NCI-H1105 treated with DMSO at 0.1 percent for 48 hours (cell line): ENCODE measurements at places on chromosomes 5 and 9.

- no peak for DNase-seq
Measured at GRCh38 chr9:93904649-93905472, 50.3 kb downstream of the BARX1 start.

- no peak for DNase-seq
Measured at GRCh38 chr5:99138911-99139310, 210.1 kb upstream of the CHD1 start.

- DNase-seq = no peak
Measured at GRCh38 chr9:87405677-87406542, 91.8 kb upstream of the DAPK1 start.

- no peak for DNase-seq
Measured at GRCh38 chr5:502325-503079, 21.7 kb downstream of the SLC9A3 start.

GRCh38 chr5:98656125-98656795 is 117.2 kb upstream of the RGMB start:
- no peak for DNase-seq

GRCh38 chr5:38506302-38506701 is 50.1 kb downstream of the LIFR start:
- no peak for DNase-seq

DNA sequence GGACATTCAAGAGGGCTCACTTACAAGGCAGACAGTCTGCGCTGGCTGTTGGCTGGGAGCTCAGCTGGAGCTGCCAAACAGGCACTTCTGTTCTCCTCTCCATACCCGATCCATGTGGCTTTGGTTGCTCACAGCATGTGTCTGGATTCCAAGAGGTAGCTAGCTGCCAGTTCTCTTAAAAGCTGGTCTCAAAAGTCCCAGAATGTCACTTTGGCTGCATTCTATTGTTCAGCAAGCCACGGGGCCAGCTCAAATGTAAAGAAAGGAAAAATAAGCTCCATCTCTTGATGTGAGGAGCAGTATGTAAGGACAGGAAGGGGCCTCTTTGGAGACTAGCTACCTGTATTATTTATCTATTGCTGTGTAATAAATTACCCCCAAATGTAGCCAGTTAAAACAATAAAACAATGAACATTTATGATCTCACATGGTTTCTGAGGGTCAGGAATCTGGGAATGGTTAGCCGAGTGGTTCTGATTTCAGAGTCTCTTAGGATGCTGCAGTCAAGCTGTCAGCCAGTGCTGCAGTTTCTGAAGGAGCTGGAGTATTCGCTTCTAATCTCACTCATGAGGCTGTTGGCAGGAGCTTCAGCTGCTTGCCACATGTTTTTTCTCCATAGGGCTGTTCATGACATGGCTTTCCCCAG is 112.7 kb upstream of the CLINT1 start:
- no peak for DNase-seq

DNA sequence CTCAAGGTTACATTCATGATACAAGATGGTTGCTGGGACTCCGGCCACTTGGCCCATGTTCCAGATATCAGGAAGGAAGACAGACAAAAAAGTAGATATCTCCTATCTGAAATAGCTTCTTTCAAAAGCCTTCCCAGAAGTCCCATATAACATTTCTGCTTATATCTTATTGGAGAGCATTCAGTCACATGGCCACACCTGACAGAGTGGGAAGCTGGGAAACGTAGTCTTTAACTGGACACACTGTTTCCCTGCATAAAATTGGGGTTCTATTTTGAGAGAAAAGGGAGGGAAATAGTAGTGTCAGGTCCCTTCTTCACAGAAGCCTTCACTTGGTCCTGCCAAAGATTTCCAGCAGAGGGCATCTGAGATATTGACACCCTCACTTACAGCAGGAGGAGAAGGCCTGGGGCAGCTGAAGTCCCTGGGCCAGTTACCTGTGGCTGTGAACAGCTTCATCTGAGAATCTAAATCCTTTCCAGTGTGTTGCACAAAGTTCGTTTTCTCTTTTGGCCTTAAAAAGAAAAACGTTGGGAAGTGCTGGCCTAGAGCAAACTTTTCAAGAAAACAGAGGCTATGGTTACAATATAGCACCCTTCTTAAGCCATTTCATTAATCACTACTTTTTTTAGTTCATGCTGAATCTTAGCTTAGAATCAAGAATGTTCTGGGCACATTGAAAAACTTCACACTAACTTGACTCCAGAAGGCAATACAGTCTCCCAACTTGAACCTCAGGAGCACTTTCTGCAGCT is 33.5 kb downstream of the SPEF2 start:
- peak; percentile 2 for DNase-seq

- no peak for DNase-seq
Measured at GRCh38 chr9:36093384-36093783, 43.1 kb upstream of the GLIPR2 start.

GRCh38 chr5:154166901-154167791 is 23.4 kb upstream of the GALNT10 start:
- DNase-seq = peak; percentile 41

- no peak for DNase-seq
Measured at GRCh38 chr9:16693616-16694015, 176.9 kb downstream of the BNC2 start.

DNA sequence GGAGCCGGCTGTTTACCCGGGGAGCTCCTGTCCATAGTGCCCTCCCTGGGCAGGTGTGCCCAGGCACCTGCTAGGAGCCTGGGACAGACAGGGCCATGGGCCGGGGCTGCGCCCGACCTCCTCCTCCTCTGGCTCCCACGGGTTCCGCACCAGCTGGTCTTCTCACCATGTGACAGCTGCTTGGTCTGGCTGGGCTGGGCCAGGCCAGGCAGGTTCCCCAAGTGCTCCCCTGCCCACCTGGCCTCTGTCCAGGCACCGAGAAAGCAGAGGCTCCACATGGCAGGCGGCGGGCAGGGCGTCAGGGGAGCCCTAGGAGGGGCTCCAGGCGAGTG is 60.0 kb downstream of the OLFM1 start:
- peak; percentile 75 for DNase-seq
